Stimulated activated CD4-positive, alpha-beta T cell treated with anti-CD3 and anti-CD28 coated beads, Interleukin-12 subunit alpha, Interleukin-12 subunit beta, amount 100 ng/mL, for 24 hours (primary cell): ENCODE measurements at places on chromosomes 12 and 14.

DNA sequence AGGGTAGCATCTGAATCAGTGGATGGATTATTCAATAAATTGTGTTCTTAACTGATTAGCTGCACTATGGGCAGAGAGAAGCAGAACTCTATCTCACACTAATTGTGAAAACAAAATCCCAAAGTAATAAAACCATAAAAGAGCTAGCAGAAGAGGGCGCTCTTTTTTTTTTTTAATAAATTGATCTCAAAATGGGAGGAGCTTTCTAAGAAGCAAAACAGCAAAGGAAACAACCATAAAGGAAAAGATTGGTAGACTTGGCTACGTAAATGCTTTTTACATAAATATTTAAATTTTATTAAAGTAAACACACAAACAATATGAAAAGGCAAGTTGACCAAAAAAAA is 1.5 kb upstream of the TM7SF3 start:
- no peak for DNase-seq

GRCh38 chr12:50581226-50582184 is 76.7 kb downstream of the DIP2B start:
- no peak for DNase-seq

GRCh38 chr12:26467351-26467750 is 272.0 kb downstream of the SSPN start:
- DNase-seq, result no peak

- no peak for DNase-seq
Observed at GRCh38 chr12:123681605-123682004, 10.7 kb downstream of the TCTN2 start.

GRCh38 chr12:84877340-84877739 is 35.3 kb downstream of the SLC6A15 start:
- DNase-seq, result no peak

DNA sequence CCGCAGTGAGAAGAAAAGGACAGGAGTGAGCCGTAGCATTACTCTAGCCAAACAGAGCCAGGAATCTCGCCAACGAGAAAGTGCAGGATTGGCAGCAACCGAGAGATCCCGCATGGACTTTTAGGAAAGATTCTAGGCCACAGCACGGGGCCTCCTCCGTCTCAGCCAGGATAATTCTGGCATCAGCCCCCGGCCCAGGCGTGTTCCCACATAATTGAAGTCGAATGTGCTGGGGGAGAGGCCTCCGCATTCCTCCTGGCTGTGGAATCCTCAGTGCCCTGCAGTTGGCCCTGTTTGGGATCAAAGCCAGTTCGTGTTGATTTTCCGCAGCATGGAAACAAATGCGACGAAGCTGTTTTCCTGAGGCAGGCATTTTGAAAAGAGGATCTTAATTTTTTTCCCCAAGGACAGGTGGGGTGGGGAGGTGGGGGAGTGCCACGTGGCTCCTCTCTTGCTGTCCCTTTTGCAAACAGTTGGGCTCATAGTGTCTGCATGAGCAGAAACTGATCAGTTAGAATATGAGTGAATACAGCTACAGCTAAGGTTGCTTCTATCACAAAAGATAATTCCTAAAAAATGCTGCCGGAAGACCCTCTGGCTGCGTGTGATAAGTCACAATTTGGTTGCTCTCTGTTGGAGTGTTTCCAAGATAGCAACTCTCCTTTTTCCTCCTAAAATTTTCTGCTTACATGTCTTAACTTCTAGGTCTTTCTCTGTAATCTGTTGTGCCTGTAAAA is 37.3 kb upstream of the ATXN2 start:
- no peak for DNase-seq

DNA sequence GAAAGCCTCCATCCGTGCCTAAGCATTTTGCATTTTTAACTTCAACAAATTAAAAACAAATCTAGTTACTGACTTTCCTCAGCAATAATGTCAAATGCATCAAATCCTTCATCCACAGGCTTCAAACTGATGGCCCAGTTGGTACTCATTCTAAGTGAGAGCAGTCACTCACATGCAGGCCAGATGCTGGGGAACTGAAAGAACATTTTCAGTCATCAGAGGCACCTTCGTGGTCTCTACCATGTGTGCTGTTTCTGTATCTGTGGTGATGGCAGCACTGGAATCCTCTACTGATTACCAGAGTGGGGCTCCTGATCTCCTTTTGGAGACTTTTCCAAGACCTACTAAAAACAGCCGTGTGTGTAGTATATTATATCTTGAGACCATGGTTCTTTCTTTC is 145.2 kb downstream of the PRIMA1 start:
- no peak for DNase-seq

GRCh38 chr12:30519535-30519934 is 176.1 kb downstream of the IPO8 start:
- DNase-seq, result no peak

GRCh38 chr12:75360920-75361319 is 26.4 kb downstream of the GLIPR1L1 start:
- no peak for DNase-seq

DNA sequence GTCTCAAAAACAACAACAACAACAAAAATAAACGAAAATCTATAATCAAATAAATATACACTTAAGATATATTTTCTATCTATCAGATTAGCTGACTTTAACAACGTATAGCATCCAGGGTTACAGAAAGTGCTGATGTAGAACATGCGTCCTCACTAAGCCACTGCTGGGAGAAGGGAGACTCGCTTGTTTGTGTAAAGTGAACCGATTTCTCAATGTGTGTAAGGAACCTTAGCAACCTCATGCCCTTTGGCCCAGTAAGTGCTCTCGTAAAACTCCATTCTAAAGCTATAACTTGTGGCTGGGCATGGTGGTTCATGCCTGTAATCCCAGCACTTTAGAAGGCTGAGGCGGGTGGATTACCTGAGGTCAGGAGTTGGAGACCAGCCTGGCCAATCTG is 23.8 kb downstream of the NFKBIA start:
- no peak for DNase-seq

- DNase-seq, result no peak
Observed at GRCh38 chr12:63362166-63362565, 211.2 kb upstream of the AVPR1A start.

GRCh38 chr12:102374190-102374589 is 106.2 kb downstream of the IGF1 start:
- no peak for DNase-seq

DNA sequence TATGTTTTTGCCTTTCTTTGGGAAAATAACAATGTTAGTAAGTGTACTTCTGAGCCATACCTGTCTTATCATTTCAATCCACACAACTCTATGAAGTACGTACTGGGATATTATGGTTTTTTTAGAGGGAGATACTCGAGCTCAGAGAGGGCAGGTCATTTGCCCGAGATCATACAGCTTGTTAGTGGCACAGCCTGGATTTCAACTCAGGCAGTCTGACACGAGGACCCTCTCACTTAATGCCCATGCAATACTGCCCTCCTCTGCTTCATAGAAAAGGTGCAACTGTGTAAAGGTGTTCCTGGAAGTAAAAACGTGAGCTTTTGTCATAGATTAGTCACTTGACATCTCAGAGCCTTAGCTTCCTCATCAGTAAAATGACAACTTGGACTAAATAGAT is 128.0 kb downstream of the NDUFA12 start:
- DNase-seq, result no peak

DNA sequence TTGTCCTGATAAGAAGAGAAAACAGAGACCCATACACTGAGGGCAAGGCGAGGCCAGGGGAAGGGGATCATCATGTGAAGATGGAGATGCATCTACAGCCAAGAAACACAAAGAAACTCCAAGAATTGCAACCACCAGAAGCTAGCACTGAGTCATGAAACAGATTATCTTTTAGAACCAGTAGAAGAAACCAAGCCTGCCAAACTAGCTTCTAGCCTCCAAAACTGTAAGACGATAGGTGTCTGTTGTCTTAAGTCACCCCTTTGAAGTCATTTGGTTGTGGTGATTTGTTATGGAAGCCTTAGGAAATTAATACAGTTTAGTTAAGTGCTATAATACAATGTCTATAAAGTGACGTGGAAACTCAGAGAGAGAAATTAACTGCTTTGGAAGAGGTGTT is 15.4 kb downstream of the KCNC2 start:
- DNase-seq, result no peak

- no peak for DNase-seq
Observed at GRCh38 chr12:31023271-31023724, 50.4 kb upstream of the DDX11 start.
